CD4-positive, CD25-positive, alpha-beta regulatory T cell (primary cell): ENCODE measurements at places on chromosomes 12 and 14. TPM values are rescaled to one million over a fixed set of nuclear protein-coding genes. Genes with fewer than 3 reads are reported as not detected.

ADAM21 gene
- polyA plus RNA-seq = not detected

DNA sequence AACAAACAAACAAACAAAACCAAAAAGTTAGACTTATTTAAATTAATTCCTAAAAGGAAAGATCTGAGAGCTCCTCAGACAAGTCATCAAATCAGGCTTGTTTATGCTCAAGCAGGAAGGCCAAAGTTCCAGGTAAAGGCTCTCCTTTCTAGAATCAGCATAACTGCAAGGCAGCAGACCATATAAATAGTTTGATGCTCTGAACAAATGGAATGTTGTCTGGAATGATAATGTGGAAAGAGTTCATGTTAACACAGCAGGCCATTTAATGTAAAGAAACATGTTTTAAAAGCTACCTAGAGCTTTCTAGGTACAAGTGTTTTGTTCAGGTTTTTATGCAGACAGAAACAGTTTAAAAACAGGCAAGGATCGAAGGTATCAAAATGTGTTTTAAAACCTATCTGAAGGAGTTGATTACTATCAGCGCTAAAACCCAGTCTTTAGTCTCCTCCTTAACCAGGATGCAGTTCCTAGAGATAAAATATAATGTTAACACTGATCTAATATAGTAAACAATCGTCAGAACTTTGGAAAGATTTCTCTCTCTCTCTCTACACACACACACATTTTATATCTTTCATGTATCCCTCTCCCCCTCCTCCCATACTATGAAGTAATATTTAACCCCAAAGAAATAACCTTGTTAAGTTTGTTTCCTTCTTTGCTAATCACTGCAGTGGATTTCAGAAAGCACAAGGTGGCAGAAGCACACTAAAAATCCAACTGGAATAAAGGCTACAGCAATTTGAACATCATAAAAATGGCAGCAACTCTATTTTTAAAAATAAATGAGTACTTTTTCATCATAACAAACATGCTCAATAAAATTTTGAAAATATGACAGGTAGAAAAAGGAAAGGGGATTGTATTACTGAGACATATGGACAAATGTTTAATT, 135.5 kb downstream of the PAWR start:
- no peak for DNase-seq

GRCh38 chr14:79325557-79325956, 885.7 kb downstream of the DIO2 start:
- no peak for DNase-seq

GRCh38 chr12:128971802-128972201, 118.5 kb downstream of the GLT1D1 start:
- DNase-seq = no peak

DNA sequence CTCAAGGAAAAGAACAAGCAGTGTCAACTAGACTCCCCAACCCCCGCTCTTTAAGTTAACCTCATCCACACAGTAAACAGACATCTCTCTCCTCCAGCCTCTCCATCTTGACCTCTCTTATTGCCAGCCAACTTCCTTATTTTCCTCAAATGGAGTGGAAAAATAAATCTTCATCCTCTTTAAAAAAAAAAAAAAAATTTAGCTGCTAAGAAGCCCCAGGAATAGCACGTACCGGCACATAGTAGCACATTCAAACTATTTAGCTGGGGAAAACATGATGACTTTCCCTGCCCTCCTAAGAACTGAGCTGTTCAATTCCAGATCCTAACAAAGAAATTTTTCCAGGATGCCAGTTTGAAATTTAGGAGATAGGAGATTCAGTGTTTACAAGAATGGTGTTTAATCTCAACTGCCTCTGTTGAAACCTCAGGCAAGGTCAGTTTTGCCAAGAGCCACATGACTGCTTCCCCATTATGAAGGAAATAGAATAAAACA, 90.8 kb downstream of the EPS8 start:
- no peak for DNase-seq

DNA sequence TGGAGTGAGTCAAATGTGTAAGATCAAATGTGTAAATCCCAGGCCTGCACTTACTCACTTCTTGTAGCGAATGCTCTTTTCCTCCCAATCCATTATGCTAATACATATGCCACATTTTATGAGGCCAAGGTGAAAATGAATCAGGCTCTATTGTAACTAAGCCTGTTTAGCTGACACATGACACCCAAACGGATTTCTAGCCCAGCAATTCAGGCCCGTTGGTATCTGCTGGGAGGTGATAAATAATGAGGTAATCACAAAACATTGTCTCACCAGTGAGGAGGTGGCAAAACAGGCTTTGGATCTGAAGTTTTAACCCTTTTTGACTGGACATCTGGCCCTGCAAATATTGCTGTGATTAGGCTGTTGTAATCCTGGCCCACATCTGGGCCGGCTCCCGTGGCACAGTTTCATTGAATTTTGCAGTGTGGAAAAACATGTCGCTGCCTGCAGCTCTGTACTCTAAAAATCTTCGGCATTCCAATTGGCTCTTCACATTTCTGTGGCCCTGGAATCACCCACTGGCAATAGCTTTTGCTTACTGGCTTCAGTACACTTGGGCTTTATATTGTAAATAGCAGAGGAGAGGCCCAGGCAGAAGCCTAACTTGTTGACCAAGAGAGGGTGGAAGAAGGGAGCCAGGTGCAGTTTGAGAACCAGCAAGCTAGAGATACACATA, 106.1 kb downstream of the PAX9 start:
- no peak for DNase-seq

TMTC3 gene
- 1.4 TPM for polyA plus RNA-seq
